AML-193 (cell line): ENCODE measurements at places on chromosomes 1 and 21.
A peak's percentile ranks its signal among the peaks of the same experiment; 100 is the strongest.

- no peak for DNase-seq
Measured at GRCh38 chr1:15246960-15247614, at the start of gene FHAD1. Gene FHAD1, plus strand, starts transcription at chr1:15247223. Its CDS starts 4,562 bp downstream, at chr1:15251785.

GRCh38 chr1:97252076-97252475 is 530.5 kb downstream of the PTBP2 start:
- DNase-seq = peak; percentile 80

GRCh38 chr1:159161719-159162026 is 9.7 kb upstream of the CADM3 start:
- no peak for DNase-seq

- no peak for DNase-seq
Measured at GRCh38 chr1:247326411-247327130, 5.1 kb downstream of the ZNF496 start.

DNA sequence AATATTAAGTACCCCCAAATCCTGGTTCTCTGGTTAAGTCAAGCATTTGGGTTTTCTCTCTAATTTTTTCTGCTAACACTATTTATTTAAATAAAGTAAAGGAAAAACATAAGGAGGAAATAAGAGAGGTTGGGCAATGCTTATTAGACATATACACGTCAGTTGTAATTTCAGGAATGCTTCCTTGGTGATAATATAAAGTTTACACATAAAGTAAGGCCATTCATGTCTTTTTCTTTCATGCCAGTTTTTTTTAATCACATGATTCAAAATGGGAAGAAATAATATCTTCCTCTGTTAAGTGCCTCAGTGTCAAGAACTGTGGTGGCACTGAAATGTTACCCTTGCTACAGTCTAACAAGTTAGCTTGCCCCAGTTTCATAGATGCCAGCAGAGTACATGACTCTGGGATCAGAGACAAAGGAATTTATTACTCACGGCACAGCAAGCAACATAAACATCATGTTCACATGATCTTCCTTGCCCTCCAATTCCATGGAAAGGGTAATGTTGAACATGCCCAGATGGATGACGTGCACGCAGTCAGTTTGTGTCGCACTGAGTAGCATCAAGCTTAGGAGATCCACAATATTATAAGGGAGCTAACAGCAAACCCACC is 184.9 kb downstream of the PLA2G4A start:
- DNase-seq = no peak

DNA sequence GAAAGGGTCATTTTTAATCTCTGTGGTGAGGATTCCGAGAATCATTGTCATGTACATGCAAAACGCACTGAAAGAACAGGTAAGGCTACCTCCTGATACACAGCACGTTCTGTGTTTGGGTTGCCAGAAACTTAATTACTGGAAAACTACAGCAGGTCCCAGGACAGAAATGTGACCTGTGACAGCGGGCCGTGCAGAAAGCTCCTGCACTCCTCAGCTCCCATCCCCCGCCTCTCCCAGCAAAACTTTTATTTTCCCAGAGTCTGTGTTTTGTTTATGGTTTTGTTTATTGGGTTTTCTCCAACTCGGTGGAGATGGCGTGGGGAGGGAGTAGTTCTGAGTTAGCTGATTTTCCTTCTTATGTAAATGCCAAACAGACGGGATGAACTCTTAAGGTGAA is 44.7 kb downstream of the SLC44A3 start:
- DNase-seq = no peak

- DNase-seq = no peak
Measured at GRCh38 chr1:204483791-204484190, 10.8 kb downstream of the PIK3C2B start.

GRCh38 chr1:208820580-208821212 is 576.5 kb upstream of the PLXNA2 start:
- no peak for DNase-seq

GRCh38 chr1:153881751-153882150 is 41.0 kb downstream of the GATAD2B start:
- DNase-seq = no peak
